ENCODE measurements at places on chromosomes 7 and 10.
A peak's percentile ranks its signal among the peaks of the same experiment; 100 is the strongest.

DNA sequence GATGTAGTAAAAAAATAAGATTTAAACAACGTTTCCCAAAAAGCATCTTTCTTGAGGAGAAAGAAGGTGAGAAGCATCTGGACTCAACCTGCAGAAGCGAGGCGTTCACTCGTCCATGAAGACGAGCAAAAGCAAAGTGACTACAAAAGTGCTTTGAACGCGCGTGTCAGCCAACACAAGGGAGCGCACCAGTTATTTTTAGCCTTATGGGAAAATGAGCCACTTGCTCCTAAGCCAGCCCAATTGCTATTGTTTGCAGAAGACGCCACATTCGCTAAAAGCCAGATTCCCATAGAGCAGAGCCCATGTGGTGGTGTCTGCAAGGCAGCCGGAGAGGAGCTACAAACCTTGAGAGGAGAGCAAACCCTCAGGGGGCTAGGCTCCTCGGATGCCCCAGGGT lies 122.5 kb downstream of the FAM53B start:
- DNase-seq, result no peak

DNA sequence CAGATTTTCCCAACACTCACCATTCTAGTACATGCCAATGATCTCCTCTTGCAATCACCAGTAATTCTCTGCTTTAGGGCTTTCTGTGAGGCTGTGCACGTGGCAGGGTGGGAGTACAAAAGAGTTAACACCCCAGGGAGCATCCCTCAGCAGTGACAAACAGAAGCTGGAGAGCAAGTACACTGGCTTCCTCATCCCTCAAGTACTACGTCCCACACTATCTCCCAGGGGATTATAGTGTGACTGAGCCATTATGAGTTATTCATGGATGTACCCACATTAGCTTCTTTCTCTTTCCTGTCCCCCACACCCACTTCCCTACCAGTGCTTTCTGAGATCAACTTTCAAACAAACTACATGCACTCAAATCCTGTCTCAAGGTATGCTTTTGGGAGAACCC lies 1216.5 kb upstream of the AUTS2 start:
- no peak for DNase-seq

GRCh38 chr10:45585131-45585530 lies 87.4 kb downstream of the ZFAND4 start:
- DNase-seq, result no peak

- DNase-seq, result peak; percentile 68
Measured at GRCh38 chr10:117363028-117363427, 12.2 kb downstream of the PDZD8 start.

- no peak for DNase-seq
Measured at GRCh38 chr10:128035557-128035973, 90.7 kb downstream of the MKI67 start.

GRCh38 chr7:41808541-41808940 lies 105.7 kb upstream of the INHBA start:
- DNase-seq, result peak; percentile 6

DNA sequence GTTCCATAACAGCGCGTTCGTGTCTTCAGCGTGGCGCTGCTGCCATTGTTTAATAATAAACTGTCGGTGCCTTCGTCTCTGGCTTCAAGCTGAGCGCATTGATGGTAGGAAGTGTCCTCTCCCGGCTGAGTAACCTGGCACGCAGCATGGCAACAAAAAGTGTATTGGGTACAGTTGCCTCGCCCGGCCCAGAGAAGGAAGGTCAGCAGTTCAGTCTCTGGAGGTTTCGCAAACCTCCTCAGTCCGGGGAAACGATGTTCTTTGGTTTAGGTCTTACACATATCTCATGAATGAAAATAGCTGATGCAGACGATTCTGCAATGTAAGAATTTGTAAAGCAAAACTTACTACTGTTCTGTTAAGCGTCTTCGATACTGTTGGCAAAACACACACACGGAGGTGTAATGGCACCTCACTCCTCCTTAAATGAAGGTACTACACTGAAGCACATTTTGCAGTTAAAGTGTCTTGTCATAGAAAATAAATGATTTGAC lies 739 bp upstream of the CCDC186 start:
- DNase-seq, result peak; percentile 79

GRCh38 chr7:91263384-91264045 lies 718 bp upstream of the FZD1 start:
- DNase-seq, result peak; percentile 49

DNA sequence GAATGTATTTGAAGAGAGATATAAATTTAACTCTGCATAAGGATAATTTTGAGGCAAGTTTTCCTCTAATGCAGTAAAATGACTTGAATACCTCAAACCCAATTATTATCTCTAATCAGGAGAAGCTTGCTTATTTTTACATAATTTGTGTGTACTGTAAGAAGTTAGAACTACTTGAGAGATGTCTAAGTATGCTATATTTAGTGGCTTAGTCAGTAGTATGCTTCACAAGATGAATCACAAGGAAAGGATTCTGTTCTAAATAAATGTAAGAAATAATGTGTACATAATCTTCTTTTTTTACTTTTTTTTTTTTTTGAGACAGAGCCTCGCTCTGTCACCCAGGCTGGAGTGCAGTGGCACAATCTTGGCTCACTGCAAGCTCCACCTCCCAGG lies 13.7 kb downstream of the PHTF2 start:
- DNase-seq, result peak; percentile 45

- DNase-seq, result no peak
Measured at GRCh38 chr7:102912742-102913141, at the start of gene LRRC17. Gene LRRC17, plus strand, starts transcription at chr7:102913000. Its CDS starts 20,914 bp downstream, at chr7:102933914.

DNA sequence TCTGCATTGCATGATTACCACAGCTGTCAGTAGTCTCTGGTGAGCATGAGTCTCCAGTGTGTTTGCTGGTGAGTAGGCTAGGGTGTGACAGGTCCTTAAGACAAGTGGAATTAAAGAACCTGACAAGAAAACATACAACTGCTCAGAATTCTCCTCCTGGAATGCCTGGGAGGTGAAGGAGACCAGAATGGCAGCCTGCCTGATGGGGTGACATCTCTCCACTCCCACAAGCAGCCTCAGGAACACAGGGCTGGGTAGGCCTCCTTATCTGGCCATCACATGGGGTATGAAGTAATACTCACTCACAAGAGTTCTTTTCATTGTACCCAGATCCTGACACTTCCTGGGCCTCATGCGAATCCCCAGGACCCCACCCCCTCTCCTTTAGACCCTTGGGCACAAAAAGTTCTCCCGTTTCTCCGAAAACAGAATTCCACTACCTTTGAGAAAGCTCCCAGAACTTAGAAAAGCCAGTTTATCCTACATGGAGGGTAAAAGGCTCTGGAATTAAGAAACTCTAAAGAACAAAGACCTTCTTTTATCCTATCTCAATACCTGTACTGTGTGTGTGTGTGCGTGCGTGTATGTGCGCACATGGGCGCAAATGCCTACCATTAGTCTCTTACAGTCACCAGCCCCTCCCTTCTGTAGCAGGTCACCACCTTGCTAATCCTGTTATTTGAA lies 33.4 kb upstream of the C1GALT1 start:
- DNase-seq, result no peak

GRCh38 chr7:90178679-90179278 lies 24.5 kb downstream of the STEAP1 start:
- peak; percentile 88 for DNase-seq

- DNase-seq, result peak; percentile 37
Measured at GRCh38 chr7:141043616-141044015, 28.9 kb upstream of the MRPS33 start.

DNA sequence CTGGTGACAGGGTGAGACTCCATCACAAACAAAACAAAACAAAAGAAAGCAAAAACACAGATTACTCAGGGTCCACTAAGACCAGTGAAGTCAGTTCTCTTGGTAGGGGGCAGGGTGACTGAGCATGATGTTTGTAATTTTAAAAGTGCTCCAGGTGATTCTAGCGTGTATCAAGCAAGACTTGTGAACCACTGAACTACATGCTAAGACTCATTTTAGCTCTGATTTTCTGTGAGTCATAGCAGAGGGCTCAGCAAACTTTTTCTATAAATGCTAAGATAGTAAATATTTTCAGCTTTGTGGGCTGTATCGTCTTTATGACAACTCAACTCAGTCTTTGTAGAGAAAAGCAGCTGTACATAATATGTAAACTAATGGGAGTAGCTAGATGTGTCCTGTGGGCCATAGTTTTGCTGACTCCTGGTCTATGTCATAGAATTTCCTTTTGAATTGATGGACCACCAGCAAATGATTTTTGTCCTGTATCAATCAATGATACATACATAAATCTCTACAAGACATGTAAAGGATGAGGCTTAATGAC lies 141.3 kb downstream of the CFTR start:
- DNase-seq, result no peak

DNA sequence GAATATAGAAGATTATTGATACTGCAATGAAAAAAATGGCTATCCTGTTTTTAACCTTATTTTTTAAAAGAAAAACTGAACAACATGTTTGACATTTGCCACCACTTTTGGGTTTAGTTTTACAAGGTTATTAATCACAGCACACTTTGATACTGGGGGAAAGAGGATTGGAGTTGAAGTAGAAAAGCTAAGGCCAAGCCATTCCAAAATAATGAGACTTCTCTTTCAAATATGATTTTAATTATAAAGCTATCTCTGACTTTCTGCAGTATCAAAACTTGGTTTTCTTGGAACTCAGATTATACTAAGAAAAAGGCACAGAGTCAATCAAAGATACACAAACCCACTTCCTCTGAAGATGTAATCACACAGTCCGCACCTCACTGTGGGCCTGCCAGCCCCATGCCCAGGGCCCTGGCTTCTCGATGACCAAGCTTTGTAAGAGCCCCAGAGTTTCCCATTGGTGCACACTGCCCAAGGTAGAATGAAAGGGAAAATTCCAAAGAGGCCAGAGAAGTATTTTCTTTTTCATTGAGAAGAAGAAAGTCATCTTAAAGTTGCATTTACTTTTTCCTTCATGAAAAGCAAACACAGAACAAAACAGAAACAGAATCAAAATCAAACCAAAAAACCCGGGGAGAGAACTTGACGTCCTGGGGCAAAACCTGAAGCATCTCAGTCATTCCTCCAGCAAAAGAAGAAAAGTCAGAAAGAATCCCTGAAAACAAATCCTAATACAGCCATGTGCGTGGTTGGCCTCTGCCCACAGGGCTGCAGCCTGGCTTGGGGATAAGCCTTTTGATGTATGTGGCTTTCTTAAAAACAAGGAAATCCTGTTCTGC lies 187.7 kb upstream of the KLF6 start:
- DNase-seq, result no peak

DNA sequence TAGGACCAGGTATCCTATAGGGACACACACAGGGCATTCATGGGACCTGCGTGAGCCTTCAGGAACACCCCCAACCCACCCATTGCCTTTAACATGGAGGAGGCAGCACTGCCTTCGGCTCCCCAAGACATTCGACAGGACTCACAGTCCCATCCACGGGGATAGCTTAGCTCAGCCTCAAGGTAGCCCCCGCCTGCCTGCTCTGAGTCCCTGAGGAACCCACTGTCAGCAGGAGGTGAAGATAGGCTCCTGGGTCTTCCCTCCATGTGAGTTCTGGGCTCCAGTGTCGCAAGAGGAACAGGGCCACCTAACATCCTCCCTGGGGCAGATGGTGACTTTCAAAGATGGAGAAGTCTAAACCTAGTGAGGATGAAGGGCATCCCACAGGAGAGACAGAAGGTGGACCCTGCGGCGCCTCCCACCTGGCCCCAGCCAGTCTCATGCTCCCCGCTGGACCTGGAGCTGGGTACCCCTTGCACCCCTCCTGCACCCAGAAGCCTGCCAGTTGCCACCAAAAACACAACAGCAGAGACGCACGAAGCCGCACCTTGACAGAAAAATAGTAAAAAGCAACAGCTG lies 4.9 kb upstream of the ADIRF start:
- no peak for DNase-seq

DNA sequence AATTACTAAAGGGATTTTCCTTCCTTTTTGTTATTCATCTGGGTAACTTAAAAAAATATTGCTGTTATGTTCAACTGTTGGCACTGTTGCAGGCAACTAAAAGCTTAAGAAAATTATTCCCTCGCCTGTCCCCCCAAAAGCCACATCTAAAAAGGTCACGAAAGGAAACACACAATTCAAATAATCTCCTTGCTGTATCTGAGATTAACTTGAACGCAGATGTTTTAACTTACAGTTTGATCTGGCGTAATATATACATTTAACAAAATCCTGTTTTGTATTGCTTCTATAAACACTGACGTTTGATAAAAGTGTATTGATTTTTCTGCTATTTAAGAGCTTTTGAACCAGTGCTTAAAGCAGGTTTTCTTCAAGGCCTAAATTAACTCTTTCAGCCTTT lies 432.1 kb downstream of the SUGCT start:
- no peak for DNase-seq

DNA sequence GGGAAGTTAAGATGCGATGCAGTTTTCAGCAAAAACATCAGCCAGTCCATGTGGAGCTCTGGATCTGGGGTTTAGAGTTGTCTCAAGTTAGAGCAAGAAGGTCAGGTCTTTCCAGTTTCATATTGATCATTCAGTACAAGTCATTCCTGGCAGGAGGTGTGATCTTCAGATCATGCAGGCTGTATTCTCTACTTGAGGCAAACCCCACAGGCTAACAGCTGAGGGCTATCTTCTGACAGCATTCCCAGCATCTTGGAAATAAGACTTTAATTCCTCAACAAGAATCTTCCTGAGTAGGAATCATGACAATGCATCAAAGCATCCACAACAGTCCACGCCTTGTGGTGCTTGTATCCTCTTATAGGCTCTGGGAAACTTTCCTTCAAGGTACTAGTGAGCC lies 94.9 kb upstream of the ZNF438 start:
- DNase-seq, result no peak

- peak; percentile 61 for DNase-seq
Measured at GRCh38 chr10:95374597-95375209, 83.9 kb upstream of the PDLIM1 start.

GRCh38 chr7:22909917-22910316 lies 87.3 kb upstream of the TOMM7 start:
- DNase-seq, result no peak

- DNase-seq, result no peak
Measured at GRCh38 chr7:89246196-89246595, 450.7 kb upstream of the TEX47 start.

DNA sequence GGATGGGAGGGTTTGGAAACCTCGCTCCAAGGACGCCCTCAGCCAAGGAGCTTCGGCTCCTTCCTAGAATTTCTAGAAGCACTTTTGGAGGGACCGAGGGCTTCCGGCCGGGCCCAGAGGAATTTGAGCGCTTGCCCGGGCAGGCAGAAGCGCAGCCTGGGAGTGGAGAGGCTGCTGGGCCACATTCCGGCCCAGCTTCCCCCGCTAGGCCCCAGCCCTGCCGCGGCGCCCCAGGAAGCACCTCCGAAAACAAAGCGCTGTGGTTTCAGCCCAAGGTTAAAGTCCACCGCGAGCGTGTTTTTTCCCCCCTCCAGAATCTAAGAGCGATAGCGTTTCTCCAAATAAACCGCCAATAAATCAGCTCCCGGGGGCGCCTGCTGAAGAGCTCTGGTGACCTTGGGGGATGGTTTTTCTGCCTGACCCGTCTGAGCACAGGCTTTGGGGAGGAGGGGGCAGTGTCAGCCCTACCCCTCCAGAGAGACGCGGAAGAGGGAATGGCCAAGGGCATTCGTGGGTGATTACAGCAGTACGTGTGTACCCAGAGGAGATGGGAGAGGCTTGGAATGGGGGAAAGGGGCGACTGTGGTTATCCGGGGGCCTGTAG lies 5.7 kb upstream of the TNRC18 start:
- DNase-seq, result no peak

GRCh38 chr10:15336211-15336610 lies 34.9 kb downstream of the FAM171A1 start:
- DNase-seq, result no peak
